Activated CD4-positive, CD25-positive, alpha-beta regulatory T cell treated with anti-CD3 and anti-CD28 coated beads, Interleukin-2, amount 50 U/mL, for 24 hours (primary cell): ENCODE measurements at places on chromosomes 13 and 19.

- no peak for ATAC-seq
Measured at GRCh38 chr13:26326562-26326961, 72.6 kb downstream of the CDK8 start.

- no peak for ATAC-seq
Measured at GRCh38 chr19:17866964-17867486, 4.7 kb upstream of the SLC5A5 start.

GRCh38 chr13:49517461-49517860, 21.7 kb downstream of the PHF11 start:
- no peak for ATAC-seq

- ATAC-seq: no peak
Measured at GRCh38 chr19:39408392-39409207, 2.0 kb downstream of the ZFP36 start.

DNA sequence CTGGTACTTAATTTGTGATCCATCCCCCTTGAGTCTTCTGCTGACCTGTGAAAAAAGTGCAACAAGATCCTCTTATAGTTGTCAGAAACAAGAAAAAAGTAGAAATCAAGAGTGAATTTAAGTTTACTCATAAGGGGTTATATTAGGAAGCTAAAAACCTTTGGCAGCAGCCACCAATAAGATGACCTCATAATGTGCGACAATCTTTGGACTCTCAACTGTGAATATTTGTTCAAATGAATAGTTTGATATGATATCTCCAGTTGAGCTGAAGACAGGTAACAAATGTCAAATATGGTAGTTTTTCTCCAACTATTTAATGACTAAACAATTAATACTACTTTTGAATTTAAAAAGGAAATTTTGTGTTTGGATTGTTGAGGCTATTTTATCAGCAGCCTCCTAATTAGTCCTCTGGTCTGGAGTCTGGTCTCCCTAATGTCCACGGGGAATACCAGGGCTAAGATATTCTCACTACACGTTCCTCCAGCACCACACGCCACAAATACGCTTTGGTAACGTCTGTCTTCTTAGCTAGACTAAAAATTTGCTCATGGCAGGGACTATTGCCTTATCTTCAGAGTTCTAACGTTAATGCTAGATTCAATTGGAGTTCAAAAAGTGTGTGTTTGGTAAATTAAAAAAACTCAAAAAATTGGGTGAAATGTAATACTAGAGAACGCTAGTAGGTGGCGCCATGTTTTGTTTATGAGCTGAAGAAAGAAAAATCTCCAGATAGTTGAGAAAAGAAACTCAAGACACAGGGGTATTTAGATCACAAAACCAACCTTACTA, 51.0 kb upstream of the PDX1 start:
- ATAC-seq: no peak

DNA sequence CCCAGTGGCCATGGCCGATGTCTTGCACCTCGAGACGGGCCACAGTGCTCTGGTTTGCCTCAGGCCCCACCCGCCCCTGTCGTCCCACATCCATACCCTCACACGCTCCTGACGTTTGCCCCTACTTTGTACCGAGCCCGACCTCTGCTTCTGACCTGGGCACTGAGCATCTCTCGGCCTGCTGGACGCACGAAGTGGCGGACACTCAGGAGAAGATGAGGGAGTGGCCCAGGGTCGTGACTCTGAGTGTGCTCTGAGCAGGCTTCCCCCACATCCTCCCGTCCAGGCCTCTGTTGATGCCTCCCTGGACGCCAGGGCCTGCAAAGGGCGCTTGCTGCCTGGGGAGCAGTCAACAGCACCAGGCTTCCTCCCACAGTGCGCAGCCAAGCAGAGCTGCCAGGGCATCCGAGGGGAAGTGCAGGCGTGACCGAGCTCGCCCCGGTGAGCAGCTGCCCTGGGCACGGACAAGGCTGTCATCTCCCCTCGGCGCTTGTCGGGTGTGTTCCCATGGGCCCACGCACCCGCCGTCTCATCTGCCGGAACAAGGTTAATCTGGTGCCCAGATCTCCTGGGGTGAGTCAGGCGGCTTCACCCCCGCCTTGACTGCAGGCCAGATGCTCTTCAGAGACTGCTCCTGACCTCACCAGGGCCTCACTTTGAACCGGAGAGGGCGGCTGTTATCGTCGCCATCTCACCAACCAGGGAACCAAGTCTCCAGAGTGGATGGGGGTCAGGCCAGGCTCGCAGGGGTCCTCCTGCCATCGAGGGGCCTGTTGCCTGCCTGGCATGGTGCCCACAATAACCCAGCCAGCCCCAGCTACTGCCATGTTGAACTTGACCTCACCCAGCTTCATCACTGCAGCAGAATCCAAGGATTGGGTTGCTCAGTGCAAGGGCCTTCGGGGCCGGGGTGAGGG, 27.2 kb downstream of the COMP start:
- ATAC-seq: no peak

- no peak for ATAC-seq
Measured at GRCh38 chr19:7677669-7678311, 900 bp downstream of the MCEMP1 start.

GRCh38 chr19:4154571-4155312, 1.3 kb downstream of the CREB3L3 start:
- no peak for ATAC-seq

- no peak for ATAC-seq
Measured at GRCh38 chr13:76641056-76641455, 245.1 kb downstream of the KCTD12 start.

DNA sequence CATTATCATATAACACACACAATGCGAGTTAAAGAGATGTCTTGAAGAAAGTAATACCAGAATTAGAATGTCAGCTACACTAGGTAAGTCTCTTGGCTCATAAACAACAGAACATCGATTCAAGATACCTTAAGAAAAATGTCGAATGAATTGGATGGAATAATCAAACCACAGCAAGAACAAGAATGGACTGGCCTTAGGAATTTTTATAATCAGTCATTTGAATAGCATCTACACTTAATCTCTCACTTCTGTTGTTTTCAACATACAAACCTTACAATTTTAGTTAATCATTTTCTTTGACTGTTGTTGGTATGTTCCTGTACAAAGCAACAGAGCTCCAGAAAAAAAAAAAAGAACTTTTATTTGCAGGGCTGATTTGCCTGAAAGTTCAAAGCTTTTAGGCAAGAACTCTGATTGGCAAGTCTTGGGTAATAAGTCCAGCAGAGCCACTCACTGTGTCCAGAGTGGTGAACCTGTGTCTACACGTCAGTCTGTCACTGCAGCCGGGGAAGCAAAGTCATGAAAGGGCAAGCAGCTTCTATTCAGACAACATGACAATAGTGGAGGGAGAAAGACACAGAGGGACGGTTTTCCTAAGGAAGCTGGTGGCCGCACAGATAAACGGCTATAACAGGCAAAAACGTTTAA, 1026.1 kb upstream of the MIR17HG start:
- ATAC-seq: no peak

GRCh38 chr13:97695684-97696083, 257.8 kb upstream of the IPO5 start:
- no peak for ATAC-seq

GRCh38 chr13:79803989-79804388, 323.0 kb downstream of the NDFIP2 start:
- no peak for ATAC-seq

DNA sequence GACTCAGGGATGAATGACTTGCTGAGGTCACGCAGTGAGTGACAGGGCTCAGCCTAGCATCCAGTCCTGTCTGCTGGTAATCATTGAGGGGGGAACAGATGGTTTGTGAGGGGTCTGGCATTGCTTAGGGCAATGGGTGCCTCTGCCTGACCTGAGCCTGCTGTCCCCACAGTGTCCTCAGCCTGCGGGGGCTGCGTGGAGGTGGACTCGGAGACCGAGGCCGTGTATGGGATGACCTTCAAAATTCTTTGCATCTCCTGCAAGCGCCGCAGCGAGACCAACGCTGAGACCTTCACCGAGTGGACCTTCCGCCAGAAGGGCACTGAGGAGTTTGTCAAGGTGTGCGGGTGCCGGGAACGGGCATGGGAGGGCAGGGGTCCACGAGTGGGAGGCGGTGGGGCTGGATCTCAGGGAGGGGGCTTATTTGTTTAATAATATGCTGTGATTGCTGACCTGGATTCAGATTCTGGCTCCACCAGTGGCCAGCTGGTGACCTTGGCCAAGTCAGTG, 2.1 kb downstream of the SCN1B start:
- ATAC-seq: no peak

- ATAC-seq: no peak
Measured at GRCh38 chr13:102825400-102825799, 20.4 kb upstream of the ERCC5 start.

GRCh38 chr13:114049026-114049425, 75.2 kb upstream of the C13orf46 start:
- peak; percentile 52 for ATAC-seq

GRCh38 chr13:99686157-99686572, 184.9 kb downstream of the TM9SF2 start:
- ATAC-seq: no peak

- ATAC-seq: no peak
Measured at GRCh38 chr13:45167611-45168554, 33.0 kb downstream of the KCTD4 start.

DNA sequence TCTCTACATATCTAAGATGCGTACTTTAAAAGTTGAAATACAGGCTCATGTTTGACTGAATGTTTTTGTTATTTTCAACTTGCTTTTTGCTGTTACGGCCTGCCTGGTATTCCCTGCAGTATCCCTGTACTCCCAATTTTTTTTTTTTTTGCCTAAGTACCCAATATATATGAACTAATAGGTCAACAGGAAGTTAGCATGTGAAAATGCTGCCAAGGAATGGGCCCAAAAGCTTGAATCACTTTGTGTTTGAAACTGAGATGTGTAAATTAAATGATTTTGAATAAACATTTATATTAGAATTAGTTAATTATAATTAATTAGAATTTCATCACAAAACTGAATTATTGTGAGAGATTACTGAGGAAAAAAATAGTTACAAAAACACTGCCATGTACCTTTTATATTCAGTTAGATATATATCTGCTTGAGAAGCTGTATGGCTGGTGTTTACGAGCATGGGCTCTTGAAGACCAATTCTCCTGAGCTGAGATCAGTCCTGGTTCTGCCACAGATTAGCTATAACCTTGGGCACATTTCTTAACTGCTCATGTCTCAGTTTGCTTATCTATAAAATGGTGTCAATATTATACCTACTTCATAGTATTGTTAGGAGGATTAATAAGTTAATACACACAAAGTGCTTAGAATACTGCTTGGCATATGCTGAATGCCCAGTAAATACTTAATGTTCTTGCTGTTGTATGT, 16.0 kb downstream of the TDRD3 start:
- no peak for ATAC-seq

- no peak for ATAC-seq
Measured at GRCh38 chr19:55672418-55672817, 2.6 kb upstream of the EPN1 start.

DNA sequence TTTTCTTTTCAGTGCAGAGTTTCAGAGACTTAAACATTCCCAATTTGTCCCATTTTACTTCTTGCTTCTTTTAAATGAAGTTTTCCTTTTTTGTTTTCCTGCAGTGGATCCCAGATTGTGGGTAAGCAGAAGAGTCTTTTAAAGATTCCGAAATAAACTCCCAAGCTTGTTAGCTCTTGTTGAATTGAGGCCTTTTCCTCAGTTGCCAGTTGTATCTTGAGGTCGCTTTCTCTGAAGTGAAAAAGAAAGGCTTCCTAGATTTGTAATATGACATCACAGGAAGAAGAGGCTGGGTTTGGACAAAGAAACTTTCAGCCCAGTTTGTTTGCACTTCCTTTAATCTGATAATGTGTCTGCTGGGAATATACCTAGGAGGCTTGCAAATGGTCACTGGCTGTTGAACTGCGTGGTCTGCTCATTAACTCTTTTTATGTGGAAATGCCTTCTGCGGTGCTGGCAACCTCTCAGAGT, at the start of gene LPAR6:
Gene LPAR6, minus strand, starts transcription at position 233 of the 471 bp plus-strand sequence. CDS start 690 bp downstream, outside the sequence.
- no peak for ATAC-seq

GRCh38 chr19:55866521-55866920, 30.2 kb downstream of the NLRP4 start:
- no peak for ATAC-seq

- no peak for ATAC-seq
Measured at GRCh38 chr13:107144432-107144831, 576.5 kb upstream of the ARGLU1 start.

DNA sequence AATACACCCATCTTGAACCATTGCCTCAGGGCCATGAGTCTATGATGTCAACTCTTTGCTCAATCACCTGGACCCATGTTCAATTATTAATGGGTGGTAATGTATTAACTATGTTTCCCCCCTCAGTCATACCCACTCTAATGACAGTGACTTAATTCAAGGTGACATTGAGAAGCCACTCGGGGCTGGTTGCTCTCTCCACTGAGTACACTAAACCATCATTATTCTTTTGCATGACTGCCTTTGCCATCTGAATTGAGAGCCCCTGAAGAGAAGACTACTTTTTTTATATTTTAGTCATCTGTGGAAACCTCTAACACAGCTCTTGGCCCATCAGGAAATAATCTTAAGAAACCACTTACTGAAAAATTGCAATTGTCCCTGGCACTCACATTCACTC, 139.2 kb upstream of the SOX21 start:
- ATAC-seq: no peak

GRCh38 chr19:49094505-49095482, 9.5 kb downstream of the SNRNP70 start:
- ATAC-seq: no peak

- ATAC-seq: no peak
Measured at GRCh38 chr19:50893047-50893736, 18.0 kb downstream of the KLK4 start.

GRCh38 chr19:869245-870177, 10.0 kb downstream of the CFD start:
- ATAC-seq: no peak

- ATAC-seq: no peak
Measured at GRCh38 chr13:105196052-105196451, 1339.4 kb downstream of the EFNB2 start.

- ATAC-seq: no peak
Measured at GRCh38 chr13:21139374-21139773, 37.0 kb downstream of the SKA3 start.

DNA sequence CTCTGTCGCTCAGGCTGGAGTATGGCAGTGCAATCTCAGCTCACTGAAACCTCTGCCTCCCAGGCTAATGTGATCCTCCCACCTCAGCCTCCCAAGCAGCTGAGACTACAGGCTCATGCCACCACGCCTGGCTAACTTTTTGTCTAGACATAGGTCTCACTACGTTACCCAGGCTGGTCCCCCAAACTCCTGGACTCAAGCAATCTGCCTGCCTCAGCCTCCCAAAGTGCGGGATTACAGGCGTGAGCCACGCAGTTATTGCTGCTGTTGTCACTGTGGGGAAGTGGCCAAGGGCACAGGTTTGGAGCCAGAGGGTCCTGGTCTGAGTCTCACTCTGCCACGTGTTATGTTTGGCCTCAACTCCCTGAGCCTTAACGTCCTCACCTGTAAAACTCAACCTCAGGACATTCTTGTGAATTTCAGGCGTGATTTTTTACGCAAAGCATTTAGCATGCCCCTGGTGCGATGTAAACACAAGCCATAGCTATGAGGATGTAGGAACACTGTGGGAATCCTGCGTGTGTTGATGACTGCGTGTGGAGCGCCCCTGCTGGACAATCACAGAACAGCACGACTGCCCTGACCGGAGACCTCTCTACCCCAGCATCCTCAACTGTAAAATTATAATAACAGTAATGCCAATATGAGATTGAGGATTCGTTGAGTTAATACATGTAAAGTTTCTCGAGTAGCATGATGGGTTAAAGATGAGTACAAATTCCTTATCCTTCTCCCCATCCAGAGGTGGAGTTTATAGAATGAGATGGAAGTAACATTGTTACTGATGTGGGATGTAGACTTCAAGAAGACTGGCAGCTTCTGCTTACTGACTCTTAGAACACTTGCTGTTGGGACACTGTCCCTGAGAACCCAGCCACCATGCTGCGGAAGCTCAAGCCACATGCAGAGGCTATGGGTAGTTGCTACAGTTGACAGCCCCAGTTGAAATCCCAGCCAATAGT, 41.8 kb upstream of the PNMA8B start:
- peak; percentile 35 for ATAC-seq
